ENCODE measurements at places on chromosomes 1 and 21. TPM values are rescaled to one million over a fixed set of nuclear protein-coding genes. Genes with fewer than 3 reads are reported as not detected.

IL23R gene
- total RNA-seq: 0.19 TPM

MTHFR gene
- total RNA-seq: 47.0 TPM

DNA sequence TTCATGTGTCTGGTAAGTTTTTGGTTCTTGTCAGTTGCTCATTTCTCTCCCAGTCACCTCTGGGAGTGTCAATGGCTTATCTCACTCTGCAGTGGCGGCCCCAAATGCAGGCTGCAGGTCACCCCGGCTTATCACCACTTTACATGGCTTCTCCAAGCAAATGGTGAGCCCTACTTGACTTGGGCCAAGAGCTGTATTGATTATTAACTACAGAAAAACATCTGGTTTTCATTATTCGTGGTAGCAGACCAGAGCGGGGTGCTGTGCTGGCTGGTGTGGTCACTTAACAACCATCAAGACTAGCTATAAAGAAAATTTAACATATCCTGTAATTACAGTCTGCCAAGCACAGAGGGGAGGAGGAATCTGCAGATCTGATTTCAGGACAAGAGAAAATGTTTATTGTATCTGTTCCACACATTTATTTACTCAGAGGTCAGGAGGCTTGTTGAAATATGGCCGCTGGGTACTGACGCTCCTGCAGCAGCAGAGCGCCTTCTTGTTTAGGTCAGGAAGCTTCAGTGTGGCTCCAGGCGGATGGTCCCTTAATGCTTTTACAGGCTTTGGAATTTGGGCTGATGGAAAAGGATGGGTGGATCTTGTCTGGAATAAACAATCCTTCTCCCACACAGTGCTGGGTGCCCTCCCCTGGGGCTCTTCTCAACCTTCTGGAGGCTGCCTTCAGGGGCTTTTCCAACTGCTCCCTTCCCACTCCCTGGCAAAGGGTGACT, 87.8 kb downstream of the HLX start:
- no peak for DNase-seq

DNA sequence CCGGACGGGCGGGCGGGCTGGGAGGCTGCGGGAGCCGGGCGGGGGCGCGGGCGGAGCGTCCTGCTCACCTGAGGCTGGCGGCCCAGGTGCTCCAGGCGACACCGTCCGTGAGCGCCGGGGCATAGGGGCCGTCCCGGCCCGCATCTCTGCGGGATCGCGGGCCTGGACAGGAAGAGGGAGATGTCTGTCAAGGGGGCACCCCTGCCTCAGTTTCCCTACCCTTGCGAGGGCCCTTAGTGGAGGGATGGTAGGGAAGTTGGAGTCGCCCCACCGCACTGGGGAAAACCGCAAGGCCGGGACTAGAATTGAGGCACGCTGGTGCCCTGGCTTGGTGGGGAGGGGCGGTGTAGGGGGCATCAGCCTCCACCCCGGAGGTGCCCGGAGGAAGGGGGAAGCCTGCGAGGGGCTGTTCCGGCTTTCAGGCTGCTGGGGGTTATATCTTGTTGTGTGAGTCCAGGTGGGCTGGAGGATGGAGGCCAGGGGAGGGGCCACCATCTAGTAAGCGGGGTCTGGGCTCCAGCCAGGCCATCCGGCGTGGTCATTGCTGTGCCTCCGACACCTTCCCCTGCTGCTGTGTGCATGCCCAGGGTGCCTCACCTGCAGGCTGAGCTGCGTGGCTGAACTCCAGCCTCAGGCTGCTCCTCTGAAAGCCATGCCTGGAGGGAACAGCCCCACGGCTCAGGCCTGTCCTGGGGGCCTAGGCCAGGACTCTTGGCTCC, 580 bp downstream of the VWA1 start:
- no peak for DNase-seq

- DNase-seq: no peak
Observed at GRCh38 chr21:26461500-26461899, 111.6 kb downstream of the CYYR1 start.

MCOLN3 gene
- 2.1 TPM for total RNA-seq

- DNase-seq: no peak
Observed at GRCh38 chr1:99986656-99987225, 16.9 kb downstream of the SLC35A3 start.

CYYR1 gene
- total RNA-seq: not detected

DNA sequence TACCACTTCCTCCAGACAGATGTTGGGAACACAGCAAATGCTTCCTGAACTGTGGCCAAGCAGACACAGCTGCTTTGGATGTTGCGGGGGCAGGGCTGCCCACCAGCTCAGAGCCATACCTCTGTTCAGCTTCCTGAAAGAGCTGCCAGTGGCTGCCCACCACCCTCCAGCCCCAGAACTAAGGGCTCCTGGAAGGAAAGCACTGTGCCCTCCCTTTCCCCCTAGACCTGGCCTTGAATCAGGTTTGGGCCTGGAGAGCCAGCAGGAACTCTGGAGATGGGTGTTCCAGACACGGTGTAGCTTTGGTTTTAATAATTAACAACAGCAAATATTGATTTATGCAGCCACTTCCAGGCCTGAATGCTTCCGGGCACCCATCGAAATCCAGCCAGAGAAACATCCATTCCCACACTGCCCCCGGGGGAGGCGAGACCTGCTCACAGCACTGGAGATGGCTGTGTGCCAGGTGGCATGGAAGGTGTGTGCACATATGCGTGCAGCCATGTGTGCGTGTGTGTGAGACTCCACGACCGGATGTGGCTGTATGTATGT, 45.7 kb downstream of the RAP1GAP start:
- DNase-seq: no peak

LCE1A gene
- not detected for total RNA-seq

DNA sequence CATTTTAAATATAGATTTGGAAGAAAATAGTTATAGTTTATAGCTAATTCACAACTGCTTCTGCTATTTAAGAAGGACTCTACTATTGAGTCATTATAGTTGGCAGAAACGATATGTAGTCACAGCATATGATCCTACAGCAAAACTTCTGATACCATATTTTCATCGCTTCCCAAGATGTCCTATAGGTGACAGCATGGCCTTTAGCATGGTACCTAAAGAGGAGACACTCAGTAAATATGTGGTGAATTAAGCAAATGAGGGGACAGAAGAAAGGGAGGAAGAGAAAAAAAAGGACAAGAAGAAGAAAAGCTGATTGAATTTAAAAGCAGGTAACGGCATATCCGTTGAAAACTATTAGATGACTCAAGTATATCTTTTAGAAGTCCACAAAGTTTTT, 77.2 kb downstream of the PTGER3 start:
- DNase-seq: no peak

GRCh38 chr1:157995583-157996169, 2.2 kb downstream of the KIRREL1 start:
- DNase-seq: no peak

GRCh38 chr1:72177711-72178110, 104.6 kb downstream of the NEGR1 start:
- DNase-seq: no peak

GRCh38 chr1:27958513-27958912, 1.3 kb upstream of the XKR8 start:
- DNase-seq: no peak

GRCh38 chr21:32566741-32567389, 18.5 kb downstream of the TCP10L start:
- no peak for DNase-seq

S100A4 gene
- total RNA-seq: 394 TPM

All from activated naive CD8-positive, alpha-beta T cell treated with anti-CD3 and anti-CD28 coated beads, Interleukin-2, amount 10 ng/mL, durations not matched to agents 7 days and 5 days (primary cell).